Activated naive CD8-positive, alpha-beta T cell treated with anti-CD3 and anti-CD28 coated beads, Interleukin-2, amount 50 U/mL, for 24 hours (primary cell): ENCODE measurements at places on chromosomes 2 and 18.

DNA sequence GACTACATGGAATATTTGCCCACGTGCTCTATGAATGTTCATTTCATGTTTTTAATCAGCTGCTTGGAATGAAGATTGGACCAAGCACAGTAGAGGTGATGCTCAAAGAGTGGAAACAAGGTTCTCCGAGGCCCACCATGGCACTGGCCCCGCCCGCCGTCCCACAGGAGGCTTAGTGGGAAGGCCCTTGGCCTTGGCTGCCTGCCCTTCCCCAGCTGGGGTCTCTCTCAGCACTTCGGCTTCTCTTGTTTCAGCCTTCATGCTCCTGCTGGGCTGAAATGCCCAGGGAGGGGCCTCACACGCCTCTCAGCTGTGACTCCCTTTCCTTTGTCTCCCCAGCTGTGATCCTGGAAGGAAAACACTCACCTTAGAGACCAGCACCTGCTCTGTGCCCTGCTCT, 833.2 kb downstream of the GALR1 start:
- H3K27me3 ChIP-seq = peaks cover 1% of the 10 kb centered on the region
- no peaks in the 10 kb centered on the region for H3K36me3 ChIP-seq
- no peak for DNase-seq
- H3K4me3 ChIP-seq = no peak overlapping the region
- no peak overlapping the region for H3K27ac ChIP-seq

DNA sequence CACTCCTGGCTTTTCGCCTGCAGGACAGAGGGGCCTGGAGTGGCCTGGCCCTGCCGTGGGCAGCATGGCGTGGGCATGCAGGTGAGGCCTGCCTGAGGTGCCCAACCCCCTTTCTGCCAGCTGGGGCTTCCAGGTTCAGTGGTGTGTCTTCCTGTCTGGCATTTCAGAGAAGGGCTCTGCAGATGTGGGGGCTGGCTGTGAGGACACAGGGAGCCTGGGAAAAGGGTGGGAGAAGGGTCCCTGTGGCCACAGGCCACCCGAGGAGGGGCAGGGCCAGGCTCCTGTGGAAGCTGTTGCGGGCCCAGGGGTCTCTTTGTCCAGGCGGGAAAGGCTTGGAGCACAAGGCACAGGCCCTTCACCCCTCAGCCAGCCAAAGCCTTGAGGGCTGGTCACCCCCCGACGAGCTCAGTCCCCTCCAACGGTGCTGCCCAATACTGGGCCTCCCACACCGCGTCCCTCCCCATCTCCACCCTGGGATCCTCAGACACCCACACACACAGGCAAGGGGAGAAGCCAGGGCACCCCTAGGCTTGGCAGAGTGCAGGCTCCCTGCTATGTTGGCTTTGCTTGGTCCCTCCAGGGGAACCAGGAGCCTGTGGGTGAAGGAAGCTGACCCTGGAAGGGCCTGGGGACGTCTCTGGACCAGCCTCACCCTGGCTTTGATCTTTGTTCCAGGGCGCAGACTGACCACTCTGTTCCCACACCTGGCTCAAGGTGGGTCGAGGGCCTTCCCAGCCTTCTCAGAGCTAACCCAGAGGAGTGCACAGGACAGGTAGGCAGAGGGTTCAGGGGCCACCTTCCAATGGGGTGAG, 3.7 kb upstream of the AQP12A start:
- no peaks in the 10 kb centered on the region for H3K27me3 ChIP-seq
- no peak overlapping the region for H3K4me3 ChIP-seq

DNA sequence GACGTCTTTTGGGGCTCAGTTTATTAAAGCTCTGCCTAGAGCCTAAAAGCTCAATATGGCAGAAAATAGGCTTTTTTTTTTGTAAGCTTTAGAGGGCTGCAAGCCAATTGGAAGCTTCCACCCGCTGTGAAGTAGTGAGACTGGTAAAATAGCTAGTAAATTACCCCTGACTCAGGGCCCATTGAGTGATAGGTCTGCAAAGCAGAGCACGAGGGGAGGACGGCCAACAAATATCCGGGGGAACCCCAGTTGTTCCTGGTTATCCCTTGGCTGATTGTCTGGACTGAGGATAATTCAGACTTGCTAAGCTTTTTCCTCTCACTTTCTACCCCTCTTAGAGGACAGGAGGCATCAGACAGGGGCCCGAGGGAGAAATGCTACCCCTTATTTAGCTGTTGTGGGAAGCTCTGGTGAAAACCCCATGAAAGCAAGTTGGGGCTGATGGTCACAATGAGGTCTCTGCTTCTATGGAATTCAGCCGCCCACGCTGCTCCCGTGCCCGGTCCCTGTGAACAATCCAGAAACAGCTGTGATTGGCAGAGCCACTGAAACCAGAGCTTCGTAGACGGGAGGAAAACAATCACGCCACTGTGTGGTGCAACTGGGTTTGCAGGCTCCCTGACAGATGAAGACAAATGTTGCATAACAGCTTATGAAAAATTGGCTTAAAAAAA, 141.9 kb upstream of the LGALSL start:
- H3K4me1 ChIP-seq = no peaks in the 10 kb centered on the region
- DNase-seq = no peak
- no peak overlapping the region for H3K27ac ChIP-seq
- H3K36me3 ChIP-seq = no peaks in the 10 kb centered on the region

- peaks cover 35% of the 10 kb centered on the region for H3K27me3 ChIP-seq
- no peak overlapping the region for H3K27ac ChIP-seq
- H3K4me1 ChIP-seq = peaks cover 13% of the 10 kb centered on the region
- DNase-seq = no peak
- H3K4me3 ChIP-seq = no peak overlapping the region
- no peaks in the 10 kb centered on the region for H3K36me3 ChIP-seq
Measured at GRCh38 chr2:198376677-198377076, 572.3 kb downstream of the PLCL1 start.

- H3K36me3 ChIP-seq = no peaks in the 10 kb centered on the region
- no peak overlapping the region for H3K27ac ChIP-seq
- no peak overlapping the region for H3K4me3 ChIP-seq
- H3K27me3 ChIP-seq = no peaks in the 10 kb centered on the region
- no peaks in the 10 kb centered on the region for H3K4me1 ChIP-seq
Measured at GRCh38 chr2:177765698-177766097, 306.9 kb downstream of the PDE11A start.

DNA sequence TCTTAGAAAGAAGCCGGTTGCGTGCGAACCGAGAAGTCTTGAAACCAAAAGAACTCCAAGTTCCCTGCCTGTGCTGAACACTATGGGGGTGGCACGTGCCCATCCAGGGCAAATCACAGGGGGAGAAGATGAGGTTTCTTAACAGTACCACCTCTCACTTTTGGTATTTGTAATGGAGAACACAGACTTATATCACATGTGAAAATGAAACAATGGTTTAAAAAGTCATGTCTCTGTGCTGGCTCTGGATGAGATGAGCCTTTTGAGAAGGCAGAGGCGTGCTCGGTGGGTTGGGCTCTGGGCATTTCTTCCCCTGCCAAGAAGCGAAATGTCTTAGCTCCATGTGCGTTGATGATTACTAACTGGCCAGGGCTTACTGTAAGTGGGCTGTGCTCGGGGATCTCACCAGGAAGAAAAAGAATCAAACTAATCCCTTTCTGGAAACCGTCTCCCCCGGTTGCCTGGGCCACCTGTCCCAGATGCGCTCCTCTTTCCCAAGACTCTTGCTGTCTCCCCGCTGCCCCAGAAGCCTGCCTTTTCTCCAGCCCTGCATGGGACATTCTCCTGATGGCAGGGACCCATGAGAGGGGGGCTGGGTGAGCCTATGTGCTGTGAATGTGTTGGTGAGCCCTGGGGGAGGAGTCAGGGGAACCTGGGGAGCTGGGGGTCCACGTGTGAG, 252.9 kb downstream of the PRKCE start:
- no peaks in the 10 kb centered on the region for H3K27me3 ChIP-seq
- H3K27ac ChIP-seq = no peak overlapping the region
- H3K36me3 ChIP-seq = no peaks in the 10 kb centered on the region
- no peak overlapping the region for H3K4me3 ChIP-seq
- H3K4me1 ChIP-seq = peaks cover 10% of the 10 kb centered on the region

GRCh38 chr18:3498698-3499471, 48.9 kb downstream of the TGIF1 start:
- no peaks in the 10 kb centered on the region for H3K36me3 ChIP-seq
- no peak overlapping the region for H3K27ac ChIP-seq
- peaks cover 35% of the 10 kb centered on the region for H3K27me3 ChIP-seq
- peak; percentile 29 for DNase-seq

GRCh38 chr2:7029291-7030059, 112.3 kb downstream of the RNF144A start:
- H3K27me3 ChIP-seq = no peaks in the 10 kb centered on the region
- H3K36me3 ChIP-seq = peaks cover 14% of the 10 kb centered on the region
- no peak for DNase-seq
- H3K27ac ChIP-seq = no peak overlapping the region
- no peak overlapping the region for H3K4me3 ChIP-seq

DNA sequence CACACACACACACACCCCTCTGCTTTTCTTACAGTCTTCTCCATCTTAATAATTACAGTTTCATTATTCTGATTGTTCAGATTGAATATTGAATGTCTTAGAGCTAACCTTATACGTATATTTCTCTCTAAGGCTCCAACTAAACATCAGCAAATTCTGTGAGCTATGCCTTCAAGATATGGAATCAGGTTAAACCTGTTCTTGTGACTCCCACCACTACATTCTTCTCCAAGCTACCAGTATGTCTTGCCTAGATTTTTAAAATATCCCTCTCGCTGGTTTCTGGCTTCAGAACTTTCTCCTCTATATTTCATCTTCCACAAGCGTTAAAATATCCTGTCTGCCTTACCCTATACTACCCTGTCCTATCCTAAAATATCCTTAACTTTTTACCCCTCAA, 1346.4 kb upstream of the CDH2 start:
- no peaks in the 10 kb centered on the region for H3K4me1 ChIP-seq
- H3K27ac ChIP-seq = no peak overlapping the region
- H3K36me3 ChIP-seq = no peaks in the 10 kb centered on the region
- DNase-seq = no peak
- H3K4me3 ChIP-seq = no peak overlapping the region
- H3K27me3 ChIP-seq = no peaks in the 10 kb centered on the region

DNA sequence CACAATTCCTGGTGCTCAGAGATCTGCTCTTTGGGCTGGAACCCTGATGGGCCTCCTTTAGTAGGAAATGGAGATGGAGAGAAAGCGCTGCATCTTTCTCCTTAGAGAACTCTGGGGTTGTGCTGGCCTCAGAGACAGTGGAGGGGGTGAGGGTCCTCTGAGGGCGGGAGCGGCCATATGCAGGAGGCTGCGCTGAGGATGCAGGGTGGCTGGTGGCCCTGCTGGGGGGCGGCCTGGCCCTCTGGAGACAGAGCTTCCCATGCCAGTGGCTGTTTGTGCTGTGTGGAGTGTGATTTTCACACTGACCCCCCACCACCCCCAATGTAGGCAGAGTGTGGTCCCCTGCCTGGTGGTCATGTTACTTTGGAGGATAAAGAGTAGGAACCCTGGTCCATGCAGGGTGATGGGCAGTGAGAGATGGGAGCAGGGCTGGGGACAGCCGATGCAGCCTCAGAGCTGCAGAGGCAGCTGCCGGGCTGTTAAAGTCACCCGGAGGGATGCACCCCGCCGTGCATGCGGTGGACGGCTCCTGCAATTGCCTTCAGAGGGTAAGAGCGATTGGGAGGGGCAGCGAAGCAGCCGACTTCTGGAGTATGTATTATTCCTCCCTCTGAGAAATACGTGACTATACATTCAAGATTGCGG, 194.6 kb downstream of the FAM210A start:
- no peak for DNase-seq
- no peak overlapping the region for H3K27ac ChIP-seq
- no peaks in the 10 kb centered on the region for H3K27me3 ChIP-seq
- H3K4me1 ChIP-seq = peaks cover 29% of the 10 kb centered on the region
- no peak overlapping the region for H3K4me3 ChIP-seq

DNA sequence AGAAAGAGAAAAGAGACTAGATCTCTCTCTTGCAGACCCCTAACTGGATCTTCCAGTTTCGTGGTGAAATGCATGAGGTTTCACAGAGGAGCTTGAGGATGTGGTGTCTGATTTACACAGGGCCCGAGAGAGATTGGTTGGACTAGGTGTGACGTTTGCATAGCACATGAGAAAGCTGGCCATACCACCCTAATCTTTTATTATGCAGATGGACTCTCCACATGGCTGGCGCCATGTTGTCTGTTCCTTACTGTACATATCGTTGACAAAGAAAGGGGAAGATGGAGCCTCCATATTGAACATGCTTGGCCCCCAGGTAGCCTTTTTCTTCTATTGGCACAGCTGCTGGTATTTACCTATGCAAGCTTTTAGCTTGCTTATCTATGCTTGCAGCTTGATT, 27.5 kb upstream of the PGAP1 start:
- peaks cover 6% of the 10 kb centered on the region for H3K27me3 ChIP-seq
- peaks cover 4% of the 10 kb centered on the region for H3K36me3 ChIP-seq
- no peak overlapping the region for H3K4me3 ChIP-seq
- H3K27ac ChIP-seq = no peak overlapping the region
- DNase-seq = no peak

GRCh38 chr2:217151509-217152206, 291.8 kb upstream of the TNP1 start:
- H3K27me3 ChIP-seq = peaks cover 2% of the 10 kb centered on the region
- H3K27ac ChIP-seq = no peak overlapping the region
- peaks cover 2% of the 10 kb centered on the region for H3K4me1 ChIP-seq

DNA sequence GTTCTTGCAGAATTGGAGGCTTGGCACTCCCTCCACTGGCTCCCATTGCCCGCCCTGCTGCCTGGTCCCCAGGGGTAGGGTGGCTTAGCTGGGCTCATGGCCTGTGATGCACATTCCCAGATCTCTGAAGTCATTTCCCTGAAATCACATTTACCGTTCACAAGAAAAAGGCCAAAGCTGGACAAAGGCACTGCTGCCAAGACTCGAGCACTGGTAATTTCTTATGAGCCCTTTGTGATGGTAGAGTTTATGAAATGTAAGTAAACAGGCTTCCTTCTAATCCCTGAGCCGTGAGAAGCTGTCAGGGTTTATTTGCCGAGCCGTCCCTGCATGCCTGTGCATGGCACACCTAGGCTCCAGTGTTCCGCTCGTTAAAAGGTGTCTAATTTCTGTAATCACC, 247.2 kb upstream of the EPAS1 start:
- DNase-seq = no peak
- no peak overlapping the region for H3K4me3 ChIP-seq
- no peaks in the 10 kb centered on the region for H3K27me3 ChIP-seq
- peaks cover 2% of the 10 kb centered on the region for H3K36me3 ChIP-seq
- peaks cover 7% of the 10 kb centered on the region for H3K4me1 ChIP-seq

- H3K4me3 ChIP-seq = no peak overlapping the region
- no peaks in the 10 kb centered on the region for H3K4me1 ChIP-seq
- no peaks in the 10 kb centered on the region for H3K36me3 ChIP-seq
Measured at GRCh38 chr2:155653176-155653575, 679.3 kb downstream of the NR4A2 start.

GRCh38 chr2:206108713-206109112, 22.7 kb upstream of the INO80D start:
- peaks cover 2% of the 10 kb centered on the region for H3K27me3 ChIP-seq
- no peak overlapping the region for H3K4me3 ChIP-seq
- DNase-seq = no peak
- H3K4me1 ChIP-seq = no peaks in the 10 kb centered on the region
